ENCODE measurements at places on chromosomes 12 and 14.
A peak's percentile ranks its signal among the peaks of the same experiment; 100 is the strongest.

DNA sequence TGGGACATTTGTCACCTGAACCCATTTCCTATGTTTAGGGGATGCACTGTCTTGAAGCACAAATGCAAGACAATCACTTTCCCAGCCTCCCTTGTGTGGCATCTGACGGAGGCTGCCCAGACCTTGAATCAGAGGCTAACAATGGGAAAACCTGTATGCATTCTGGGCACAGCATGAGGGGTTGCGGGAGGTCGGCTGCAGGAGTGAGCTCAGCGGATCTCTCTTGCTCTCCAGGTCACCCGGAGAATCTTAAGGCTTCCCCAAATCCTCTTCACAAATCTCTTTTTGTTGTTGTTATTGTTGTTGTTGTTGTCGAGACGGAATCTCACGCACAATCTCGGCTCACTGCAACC is 15.3 kb downstream of the NFKBIA start:
- DNase-seq = no peak

DNA sequence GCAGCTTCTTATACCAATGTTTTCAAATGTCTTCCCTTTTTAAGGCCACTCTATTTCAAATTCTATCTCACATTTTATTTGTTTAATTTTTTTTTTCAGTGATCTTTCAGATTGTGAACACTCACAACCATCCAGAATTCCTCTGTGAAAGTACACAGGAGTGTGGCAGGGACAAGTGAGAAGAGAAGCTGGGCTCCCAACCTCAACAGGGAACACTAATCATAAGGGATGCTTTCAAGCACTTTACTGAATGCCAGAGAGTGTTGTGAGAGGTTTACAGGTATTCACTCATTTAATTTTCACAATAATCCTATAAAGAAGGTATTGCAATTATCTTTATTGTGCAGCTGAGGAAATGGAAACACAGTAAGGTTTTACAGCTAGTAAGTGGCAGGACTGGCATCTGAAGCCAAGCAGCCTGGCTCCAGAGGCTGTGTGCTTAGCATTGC is 60.1 kb upstream of the PYGL start:
- peak; percentile 60 for DNase-seq

- DNase-seq = peak; percentile 89
Observed at GRCh38 chr12:7374423-7375144, 69.4 kb downstream of the CD163L1 start.

GRCh38 chr12:94941440-94941862 is 62.0 kb downstream of the NDUFA12 start:
- peak; percentile 90 for DNase-seq

GRCh38 chr12:46382408-46382963 is 9.9 kb upstream of the SLC38A2 start:
- DNase-seq = no peak
